Ovary (tissue), 10 donors: ENCODE measurements at places on chromosomes 1 and 21.

DNA sequence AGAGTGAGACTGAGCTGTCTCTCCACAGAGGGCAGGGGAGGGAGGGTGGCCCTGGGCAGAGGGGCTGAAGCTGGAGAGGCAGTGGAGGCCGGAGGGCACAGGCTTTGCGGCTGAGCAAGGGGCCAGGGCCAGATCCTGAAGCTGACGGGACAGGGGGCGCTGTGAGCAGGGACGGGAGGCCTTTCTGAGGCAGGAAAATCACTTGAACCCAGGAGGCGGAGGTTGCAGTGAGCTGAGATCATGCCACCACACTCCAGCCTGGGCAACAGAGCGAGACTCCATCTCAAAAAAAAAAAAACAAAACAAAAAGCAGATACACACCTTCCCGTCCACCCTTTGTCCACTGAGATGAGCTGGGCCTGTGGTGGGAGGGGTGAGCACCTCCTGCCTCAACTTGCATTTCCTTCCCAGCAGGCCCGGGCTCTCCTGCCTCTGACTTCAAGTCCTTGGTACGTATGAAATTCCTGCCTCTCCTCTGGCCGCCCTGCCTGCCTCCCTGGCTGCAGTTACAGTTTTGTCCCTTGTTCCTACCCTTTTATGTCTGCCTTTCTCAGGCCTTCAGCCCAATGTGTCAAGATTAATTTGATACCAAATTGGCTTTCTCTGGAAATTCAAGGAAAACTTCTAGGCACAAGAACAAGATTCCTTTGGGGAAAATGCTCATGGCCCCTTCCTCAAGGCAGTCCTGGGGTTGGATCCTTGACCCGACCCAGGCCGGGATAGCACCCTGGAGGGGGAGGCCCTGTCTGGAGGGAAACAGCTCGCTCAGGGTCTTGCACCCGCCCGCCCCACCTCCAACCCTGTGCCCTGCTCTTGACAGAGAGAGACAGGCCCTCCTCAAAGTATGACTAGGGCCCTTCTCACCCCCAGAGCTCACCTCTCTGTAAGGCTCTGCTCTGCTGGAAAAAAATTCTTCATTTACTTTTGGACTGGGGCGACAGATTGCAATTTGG, 11.2 kb upstream of the ADAMTSL4 start:
- no peak for DNase-seq

GRCh38 chr1:2466958-2467554, 9.0 kb upstream of the PLCH2 start:
- DNase-seq, result no peak

GRCh38 chr1:163980394-163980793, 578.6 kb upstream of the PBX1 start:
- no peak for DNase-seq

DNA sequence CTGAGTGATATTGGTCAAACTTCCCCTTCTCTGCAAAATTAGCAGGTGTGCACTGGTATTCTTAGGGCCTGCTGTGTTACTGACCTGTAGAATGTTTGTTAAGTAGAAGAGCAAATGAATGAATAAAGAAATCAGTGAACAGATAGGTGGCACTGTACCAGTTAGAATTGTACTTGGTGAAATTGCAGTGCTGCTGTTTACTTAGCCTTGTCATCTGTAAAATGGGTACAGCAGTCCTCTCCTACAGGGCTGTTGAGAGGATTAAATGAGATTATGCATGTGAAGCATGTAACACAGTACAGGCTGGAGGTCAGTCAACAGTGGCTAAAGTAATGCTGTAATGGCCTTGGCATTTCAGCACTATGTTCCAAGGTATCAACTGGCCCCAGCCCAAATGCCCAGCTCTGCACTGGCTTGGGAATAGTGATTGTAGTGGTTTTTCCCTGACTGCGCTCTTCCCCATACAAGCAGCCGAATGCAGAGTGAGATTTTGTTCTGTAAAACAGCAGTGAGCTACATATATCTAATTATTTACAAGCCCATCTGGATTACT, 10.5 kb downstream of the VANGL1 start:
- no peak for DNase-seq

- no peak for DNase-seq
These were observed 345.1 kb upstream of the USP24 start for GRCh38 chr1:55560266-55560665.

GRCh38 chr1:165134431-165134830, 222.1 kb downstream of the LMX1A start:
- DNase-seq, result no peak

DNA sequence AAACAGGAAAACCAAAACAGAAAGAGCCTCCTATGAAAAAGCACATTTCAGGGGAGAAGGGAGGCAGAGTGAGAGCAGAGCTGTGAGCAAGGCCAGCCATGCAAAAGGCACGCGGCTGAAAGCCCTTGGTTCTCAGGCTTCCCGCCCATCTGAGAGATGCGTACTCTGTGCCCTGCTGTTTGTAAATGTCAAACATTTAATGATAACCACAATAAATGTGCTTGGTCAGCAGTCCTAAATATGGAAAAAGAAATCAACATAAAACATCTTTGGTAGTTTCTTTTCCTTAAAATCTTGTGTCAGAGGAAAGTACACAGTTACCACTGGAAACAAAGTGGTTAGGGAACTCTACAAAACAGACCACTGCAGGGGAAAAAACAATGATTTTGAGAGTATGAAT, 283.1 kb downstream of the DSCAM start:
- no peak for DNase-seq

DNA sequence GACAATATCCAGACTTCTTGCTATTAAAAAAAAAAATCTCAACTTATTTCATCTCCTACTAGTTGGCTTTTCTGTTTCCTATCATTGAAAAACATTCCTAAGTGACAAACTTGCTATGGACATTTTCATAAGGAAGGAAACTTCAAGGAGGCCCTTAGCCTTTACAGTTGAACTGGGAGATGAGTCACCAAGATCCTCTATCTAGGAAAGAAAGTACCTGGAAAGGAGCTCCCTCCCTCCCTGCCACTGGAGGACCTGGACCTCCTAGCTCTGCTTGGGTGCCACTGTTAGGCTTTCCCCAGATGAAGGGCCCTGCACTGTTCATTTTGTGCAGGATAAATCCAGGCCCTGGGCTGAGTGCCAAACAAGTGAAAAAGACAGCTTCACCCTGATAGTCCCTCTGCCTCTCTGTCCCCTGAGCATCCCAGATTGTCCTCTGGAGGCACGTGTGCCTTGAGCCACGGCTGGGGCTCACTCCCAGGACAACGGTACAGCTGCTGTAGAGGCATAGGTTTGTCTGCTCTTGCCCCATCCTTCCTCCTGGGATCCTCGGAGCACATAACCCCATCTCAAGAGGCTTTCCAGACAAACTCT, 40.2 kb upstream of the SOX13 start:
- DNase-seq, result no peak

GRCh38 chr1:202015662-202015937, 5.2 kb downstream of the ELF3 start:
- DNase-seq, result no peak

DNA sequence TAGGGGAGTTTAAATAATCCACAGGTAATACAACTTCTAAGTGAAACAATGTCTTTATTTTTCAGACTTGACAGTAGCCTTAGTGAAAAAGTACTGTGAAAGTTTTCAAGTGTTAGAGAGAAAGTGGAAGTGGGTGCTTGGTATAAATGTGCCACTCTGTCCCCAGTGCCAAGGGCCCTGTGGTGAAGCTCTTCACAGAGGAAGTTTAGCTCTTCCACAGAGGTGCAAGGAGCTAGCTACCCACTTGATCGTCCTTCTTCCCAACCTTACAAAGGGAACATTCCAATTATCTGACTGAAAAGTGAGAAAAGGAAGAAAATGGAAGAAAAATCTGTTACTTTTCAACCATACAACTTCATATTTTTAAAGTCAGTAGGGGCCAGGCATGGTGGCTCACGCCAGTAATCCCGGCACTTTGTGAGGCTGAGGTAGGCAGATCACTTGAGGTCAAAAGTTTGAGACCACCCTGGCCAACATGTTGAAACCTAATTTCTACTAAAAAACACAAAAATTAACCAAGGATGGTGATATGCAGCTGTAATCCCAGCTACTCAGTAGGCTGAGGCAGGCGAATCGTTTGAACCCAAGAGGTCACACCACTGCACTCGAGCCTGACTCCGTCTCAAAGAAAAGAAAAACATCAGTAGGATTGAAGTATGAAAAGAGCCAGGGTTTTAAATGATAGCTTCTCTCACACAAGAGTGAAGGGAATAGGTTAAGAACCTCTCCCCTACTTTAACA, 41.0 kb upstream of the PTPRC start:
- no peak for DNase-seq

DNA sequence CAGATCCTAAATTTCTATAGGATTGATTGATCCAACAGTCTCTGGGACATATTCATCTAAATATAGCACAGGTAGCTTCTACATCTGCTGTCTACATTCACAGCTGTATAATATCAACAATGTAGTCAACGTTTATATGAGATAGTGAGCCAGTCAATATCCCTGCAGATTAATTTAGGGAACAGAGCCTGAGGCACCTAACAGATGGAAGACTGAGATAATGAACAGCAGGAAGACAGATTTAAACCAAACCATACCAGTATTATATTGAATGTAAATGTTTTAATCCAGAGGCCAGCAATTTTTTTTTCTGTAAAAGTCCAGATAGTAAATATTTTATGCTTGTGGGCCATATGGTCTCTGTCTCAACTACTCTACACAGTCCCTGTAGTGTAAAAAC, 2072.4 kb downstream of the MRPL39 start:
- DNase-seq, result no peak

GRCh38 chr1:22712502-22713271, 2.0 kb downstream of the EPHB2 start:
- DNase-seq, result peak; percentile 45

GRCh38 chr1:35629051-35629450, 12.3 kb downstream of the PSMB2 start:
- DNase-seq, result no peak

GRCh38 chr1:56236688-56237087, 342.7 kb downstream of the PLPP3 start:
- no peak for DNase-seq

- no peak for DNase-seq
These were observed 26.6 kb downstream of the TTC39A start for GRCh38 chr1:51303751-51304251.

- no peak for DNase-seq
These were observed 15.1 kb downstream of the FALEC start for GRCh38 chr1:150530491-150531159.

DNA sequence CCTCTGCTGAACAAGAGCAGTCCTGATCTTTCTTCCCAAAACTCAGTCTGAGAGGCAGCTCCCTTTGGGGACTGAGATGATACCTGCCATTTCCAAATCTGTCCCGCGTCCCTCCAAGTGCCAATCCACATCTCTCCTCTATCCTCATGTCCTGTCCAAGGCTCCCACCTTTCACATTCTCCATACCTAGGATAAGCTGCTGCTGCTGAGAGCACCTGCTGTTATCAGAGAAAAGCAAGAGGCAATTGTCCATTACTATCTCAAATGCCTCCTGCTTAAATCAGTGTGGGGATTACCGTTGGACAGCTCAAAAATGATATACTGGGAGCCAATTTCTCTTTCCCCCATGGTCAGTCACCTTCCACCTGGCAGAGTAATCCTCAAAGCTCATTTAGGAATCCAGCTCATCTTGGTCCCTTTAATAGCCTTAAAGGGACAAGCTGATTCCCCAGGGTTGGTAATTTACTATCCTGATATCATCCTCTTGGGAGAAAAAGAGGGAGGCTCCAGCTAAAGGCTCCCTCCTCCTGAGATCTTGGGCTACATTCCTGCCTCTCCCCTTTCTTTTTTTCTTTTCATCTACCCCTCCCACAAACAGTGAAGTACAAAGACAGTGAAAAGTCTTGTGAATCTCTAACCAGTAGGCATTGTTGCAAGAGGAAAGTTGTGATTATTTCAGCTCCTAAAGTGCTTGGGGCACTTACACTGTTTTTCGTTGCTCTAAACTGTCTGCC, 278.1 kb upstream of the CAMK1G start:
- no peak for DNase-seq

DNA sequence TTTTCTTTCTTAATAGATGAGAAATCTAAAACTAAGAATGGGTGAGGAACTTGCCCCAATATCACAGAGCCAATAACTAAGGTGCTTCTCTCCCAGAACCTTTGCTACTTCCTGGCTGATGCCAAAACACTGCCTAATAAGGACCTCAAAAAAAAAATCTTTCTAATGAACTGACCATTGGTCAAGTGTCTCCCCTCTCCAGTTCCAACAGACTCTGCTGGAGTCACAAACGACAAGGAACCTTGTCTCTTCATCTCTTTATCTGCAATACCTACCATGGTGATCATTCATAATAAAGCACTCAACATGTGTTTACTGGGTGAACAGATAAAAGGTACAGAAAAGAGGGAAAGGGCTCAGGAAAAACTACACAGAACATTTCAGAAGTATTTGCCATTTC, 197.4 kb downstream of the LTN1 start:
- DNase-seq, result no peak

DNA sequence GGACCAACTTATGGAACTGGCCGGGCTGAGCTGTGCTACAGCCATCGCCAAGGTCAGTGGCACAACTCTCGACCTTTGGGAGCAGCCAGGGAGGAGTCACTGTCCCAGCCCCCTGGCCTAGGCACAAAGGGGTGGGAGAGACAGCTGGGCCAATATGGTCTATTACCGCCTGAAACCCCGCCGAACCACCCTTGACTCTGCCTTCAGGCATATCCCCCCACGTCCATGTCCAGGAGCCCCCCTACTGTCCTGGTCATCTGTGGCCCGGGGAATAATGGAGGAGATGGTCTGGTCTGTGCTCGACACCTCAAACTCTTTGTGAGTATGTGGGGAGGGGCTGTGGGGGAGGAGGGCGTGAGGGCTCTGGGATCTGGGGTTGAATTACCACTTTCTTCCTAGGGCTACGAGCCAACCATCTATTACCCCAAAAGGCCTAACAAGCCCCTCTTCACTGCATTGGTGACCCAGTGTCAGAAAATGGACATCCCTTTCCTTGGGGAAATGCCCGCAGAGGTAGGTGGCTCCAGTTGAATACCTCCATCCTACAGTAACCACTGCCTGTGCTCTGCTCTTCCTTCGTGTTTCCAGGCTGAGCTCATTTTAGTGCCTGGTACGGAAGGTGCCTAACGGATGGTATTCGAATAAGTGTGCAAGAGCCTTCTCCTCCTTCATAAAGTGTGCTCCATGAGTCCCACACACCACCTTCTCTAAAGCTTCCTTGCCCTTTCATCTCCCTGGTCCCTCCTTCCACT, 758 bp downstream of the NAXE start:
- DNase-seq, result no peak

- DNase-seq, result no peak
These were observed 844.9 kb downstream of the KCNT2 start for GRCh38 chr1:195763146-195763906.
